Endothelial cell of umbilical vein (primary cell): ENCODE measurements at places on chromosomes 12 and 14. TPM values are rescaled to one million over a fixed set of nuclear protein-coding genes. Genes with fewer than 3 reads are reported as not detected.

DNA sequence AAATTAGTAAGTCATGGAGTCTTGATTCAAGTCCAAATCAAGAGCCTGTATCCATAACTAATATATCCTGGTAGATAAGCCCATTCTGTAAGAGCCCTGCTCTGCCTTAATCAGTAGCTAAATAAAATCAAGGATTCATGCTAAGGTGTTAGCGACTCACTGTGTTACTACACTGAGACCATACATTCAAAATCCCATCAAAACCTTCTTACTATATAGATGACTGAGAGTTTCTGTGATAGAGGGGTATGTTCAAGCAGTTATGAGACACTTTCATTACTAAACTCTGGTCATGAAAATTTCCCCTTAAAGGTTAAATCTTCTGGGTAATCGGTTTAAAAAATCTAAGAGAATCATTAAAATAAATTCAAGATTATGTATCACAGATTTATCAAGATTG, 78.5 kb downstream of the MDGA2 start:
- no peaks in the 10 kb centered on the region for H3K27me3 ChIP-seq
- no peak overlapping the region for H3K4me3 ChIP-seq
- H3K4me1 ChIP-seq: no peaks in the 10 kb centered on the region
- H3K27ac ChIP-seq: no peak overlapping the region

DNA sequence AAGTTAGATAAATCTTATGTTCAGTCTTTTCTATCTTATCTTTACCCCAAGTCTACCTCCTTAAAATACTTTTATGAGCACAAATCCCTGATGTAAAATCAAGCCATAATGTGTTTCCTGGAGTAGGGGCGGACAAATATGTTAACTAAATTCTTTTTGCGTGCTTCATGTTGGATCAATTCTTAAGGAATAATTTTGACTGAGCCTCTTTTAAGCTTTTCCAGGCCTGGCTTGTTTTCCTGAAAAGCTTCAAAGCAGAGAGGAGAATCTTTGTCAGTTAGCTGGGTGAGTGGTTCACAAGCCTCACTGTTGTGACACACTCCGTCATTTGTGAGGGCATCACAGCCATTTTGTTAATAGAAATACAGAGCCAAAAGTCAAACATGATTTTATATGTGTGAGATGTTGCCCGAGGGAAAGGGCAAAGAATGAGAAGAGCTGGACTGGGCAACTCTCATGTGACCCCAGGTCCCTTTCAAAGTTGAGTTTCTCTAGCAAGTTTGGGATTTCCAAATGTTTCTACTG, 468.9 kb downstream of the RGS6 start:
- no peak for DNase-seq
- no peaks in the 10 kb centered on the region for H3K36me3 ChIP-seq
- H3K27ac ChIP-seq: no peak overlapping the region
- H3K4me3 ChIP-seq: no peak overlapping the region
- H3K27me3 ChIP-seq: no peaks in the 10 kb centered on the region
- no peaks in the 10 kb centered on the region for H3K4me1 ChIP-seq

- H3K4me1 ChIP-seq: no peaks in the 10 kb centered on the region
- H3K27ac ChIP-seq: no peak overlapping the region
- H3K4me3 ChIP-seq: no peak overlapping the region
- no peaks in the 10 kb centered on the region for H3K36me3 ChIP-seq
- DNase-seq: no peak
- no peaks in the 10 kb centered on the region for H3K27me3 ChIP-seq
These were observed 9.0 kb upstream of the NOVA1 start for GRCh38 chr14:26606729-26607312.

DNA sequence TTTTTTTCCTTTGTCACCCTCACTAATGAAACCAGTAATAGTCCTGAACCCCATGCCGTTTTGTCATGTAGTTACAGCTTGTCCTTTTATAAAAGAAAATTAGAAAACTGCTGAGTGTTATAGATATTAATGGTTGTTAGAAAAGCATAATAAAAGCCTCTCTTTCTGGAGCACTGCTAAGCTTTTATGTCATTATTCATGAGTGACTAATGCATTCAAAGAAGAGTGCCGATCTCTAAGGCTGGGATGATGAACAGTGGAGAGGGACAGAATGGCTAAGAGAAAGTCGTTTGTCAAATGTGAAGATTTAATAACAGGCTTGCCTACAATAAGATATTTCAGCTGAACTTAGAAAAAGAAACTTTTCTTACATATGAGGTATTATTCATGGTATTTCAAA, 121.6 kb downstream of the MGAT4C start:
- no peaks in the 10 kb centered on the region for H3K36me3 ChIP-seq
- no peaks in the 10 kb centered on the region for H3K27me3 ChIP-seq
- DNase-seq: no peak
- H3K27ac ChIP-seq: no peak overlapping the region
- no peak overlapping the region for H3K4me3 ChIP-seq

DNA sequence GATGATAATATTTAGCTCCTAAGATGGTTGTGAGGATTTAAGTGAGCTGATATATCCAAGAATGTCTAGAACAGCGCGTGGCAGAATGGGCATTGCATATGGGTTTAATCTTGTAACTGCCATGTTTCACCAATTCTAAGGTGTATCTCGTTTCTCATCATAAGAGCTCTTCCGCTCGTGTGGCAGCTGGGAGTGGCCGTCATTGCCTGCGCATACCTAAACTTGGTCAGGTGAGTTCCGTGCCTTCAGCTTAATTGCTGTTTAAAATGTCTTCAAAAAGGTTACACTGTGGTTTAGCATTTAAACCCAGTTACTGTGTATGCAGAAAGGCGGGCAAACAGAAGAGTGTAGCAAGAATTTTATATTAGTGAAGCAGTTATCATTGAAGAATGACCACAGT, 4.5 kb upstream of the AQP2 start:
- peaks cover 11% of the 10 kb centered on the region for H3K4me1 ChIP-seq
- no peak overlapping the region for H3K27ac ChIP-seq
- DNase-seq: no peak

GRCh38 chr14:63928744-63929174, 76.0 kb downstream of the SYNE2 start:
- no peaks in the 10 kb centered on the region for H3K36me3 ChIP-seq
- no peaks in the 10 kb centered on the region for H3K27me3 ChIP-seq
- DNase-seq: peak; percentile 66
- peaks cover 13% of the 10 kb centered on the region for H3K4me1 ChIP-seq
- peak overlapping the region; percentile 55 for H3K27ac ChIP-seq

DNA sequence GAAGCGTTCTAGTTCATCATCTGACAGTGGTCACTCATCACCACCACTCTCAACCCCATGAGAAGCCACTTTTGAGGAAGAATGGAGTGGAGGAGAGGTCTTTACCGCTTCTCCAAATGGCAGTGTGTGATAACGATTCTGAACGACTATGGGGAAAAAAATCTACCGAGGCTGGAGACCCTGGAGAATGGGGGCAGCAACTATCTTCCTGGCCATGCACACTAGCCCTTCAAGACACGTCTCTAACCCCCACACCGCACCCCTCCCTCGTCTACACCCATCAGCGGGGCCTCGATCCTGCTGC, 365 bp downstream of the ING4 start:
- peak overlapping the region; percentile 95 for H3K4me3 ChIP-seq
- peaks cover 14% of the 10 kb centered on the region for H3K36me3 ChIP-seq
- H3K27me3 ChIP-seq: no peaks in the 10 kb centered on the region
- DNase-seq: no peak

GRCh38 chr12:107571492-107571891, 114.1 kb upstream of the PWP1 start:
- no peak overlapping the region for H3K4me3 ChIP-seq
- H3K27me3 ChIP-seq: no peaks in the 10 kb centered on the region
- no peak for DNase-seq
- no peaks in the 10 kb centered on the region for H3K36me3 ChIP-seq
- H3K27ac ChIP-seq: no peak overlapping the region
- H3K4me1 ChIP-seq: no peaks in the 10 kb centered on the region

DNA sequence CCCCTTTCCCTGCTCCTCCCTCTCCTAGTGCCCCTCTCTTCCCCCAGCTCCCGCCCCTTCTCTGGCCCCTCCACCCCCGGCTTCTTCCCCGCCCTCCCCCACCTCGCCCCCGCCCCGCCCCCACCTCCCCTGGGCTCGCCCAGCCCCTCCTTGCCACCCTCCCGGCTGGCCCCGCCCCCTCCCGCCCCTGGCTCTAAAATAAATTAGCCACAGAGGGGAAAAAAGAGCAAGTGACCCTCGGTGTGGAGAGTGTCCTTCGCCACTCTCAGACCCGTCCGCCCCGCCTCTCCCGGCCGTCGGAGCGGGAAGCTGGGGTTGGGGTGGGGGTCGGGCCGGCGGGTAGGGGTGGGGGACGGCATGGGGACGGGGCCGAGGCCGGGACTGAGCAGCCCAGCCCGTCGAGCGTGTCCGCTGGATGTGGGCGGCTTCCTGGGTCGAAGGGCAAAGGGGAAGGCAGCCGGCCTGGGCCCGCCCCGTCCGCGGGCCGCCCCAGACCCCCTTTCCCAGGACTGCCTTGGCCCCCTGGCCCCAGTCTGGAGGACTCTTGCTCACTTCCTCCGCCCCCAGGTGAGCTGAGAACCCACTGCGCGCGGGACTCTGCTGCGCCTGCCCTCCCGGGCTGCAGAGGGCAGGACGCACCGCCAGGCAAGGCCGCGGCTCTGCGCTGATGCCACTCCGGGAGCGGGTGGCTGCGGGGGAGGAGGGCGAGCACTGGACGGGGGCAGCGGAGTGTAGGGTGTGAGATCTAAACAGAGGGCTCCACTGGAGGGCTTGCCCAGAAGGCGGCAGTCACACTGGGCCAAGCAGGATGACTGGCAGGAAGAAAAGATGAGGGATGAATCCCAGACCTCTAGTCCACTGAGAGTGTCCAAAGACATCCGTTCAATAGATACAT, 570 bp upstream of the FIGNL2 start:
- H3K4me3 ChIP-seq: no peak overlapping the region
- H3K27ac ChIP-seq: no peak overlapping the region
- peaks cover 9% of the 10 kb centered on the region for H3K4me1 ChIP-seq
- no peaks in the 10 kb centered on the region for H3K27me3 ChIP-seq

GRCh38 chr12:94133964-94134795, 14.2 kb upstream of the PLXNC1 start:
- DNase-seq: peak; percentile 56

Gene OR4K2
- total RNA-seq: not detected in 2 replicates

Gene EIF2S1
- 130 and 135 TPM in 2 replicates for total RNA-seq

Gene POLR3B
- 10.1 and 12.3 TPM in 2 replicates for total RNA-seq

Gene HOXC9
- total RNA-seq: 0.21 and 0.40 TPM in 2 replicates

Gene CLEC4A
- total RNA-seq: 0.86 and 0.95 TPM in 2 replicates

Gene ADGRD1
- total RNA-seq: not detected in 2 replicates

Gene CLECL1
- total RNA-seq: not detected in 2 replicates
